OCI-LY7 (cell line): ENCODE measurements at places on chromosomes 3 and 15.

DNA sequence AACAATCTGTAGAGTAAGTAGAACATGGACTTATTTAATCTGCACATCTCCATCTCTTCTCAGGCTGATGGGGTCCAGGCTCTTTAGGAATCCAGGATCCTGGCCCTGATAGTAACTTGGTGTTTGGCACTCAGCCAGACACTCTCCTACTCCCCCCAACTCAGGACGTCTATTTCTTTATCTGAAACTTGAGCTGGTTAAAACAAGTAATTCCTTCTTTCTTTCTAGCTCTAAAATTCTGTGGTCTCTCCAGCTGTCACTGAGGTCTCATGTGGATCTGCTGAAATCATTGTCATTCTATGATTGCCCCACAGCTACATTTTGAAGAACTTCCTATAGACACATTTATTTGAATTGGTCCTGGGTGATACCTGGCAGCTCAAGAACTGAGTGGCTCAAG, 59.0 kb downstream of the TP63 start:
- DNase-seq: no peak

DNA sequence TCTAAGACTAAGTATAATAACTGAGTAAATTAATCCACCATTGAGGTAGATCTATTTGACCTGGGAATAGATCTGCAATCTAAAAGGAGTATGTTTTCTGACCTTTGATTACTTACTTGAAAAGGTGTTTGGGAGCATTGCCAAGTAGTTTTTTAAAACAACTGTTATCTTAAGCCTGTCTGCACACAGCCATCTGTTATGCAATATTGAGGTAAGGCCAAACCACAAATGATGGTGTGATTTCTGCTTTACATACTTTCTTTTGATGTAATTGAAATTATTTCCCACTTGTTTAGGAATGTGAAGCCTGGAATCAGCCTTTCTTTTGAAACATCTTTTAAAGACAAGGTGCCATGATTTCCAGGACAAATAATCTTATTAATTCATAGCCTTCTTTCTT, 274.0 kb downstream of the BBX start:
- DNase-seq: no peak

DNA sequence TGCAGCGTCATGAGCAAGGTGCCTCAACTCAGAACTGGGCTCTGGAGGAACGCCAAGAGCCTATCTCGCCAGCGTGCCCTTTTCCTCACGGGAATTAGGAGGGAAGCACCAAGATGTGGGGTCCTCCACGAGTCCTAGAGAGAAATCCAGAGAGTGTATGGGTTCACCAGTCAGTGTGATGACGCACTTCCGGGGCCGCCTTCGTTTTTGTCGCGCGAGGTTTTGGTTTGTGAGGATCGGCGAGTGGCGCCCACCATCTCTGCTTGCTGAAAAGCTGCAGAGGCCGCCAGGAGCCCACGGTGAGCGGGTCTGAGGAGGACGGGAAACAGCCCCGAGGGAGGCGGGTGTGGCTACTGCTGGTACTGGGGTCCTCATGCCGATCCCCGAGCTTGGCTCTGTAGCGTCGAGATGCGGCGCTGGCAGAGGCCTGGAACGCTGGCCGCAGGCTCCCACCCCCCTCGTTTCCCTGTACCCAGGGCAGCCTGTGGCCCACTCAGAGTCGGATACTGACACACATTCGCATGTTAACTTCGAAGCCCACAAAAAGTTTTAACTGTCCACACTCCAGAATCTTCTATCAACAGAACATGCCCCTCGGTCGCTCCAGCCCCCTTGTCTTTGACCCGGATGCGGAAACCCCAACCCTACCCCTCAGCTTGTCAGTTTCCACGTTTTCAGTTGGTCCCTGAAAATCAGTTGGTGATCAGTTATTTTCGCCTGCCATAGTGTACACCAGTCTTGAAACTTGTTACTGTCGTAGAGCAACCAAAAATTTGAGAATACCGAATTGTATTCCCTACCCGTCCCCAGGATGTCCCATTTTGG, 30.4 kb downstream of the ZNF662 start:
- DNase-seq: no peak

GRCh38 chr3:67957268-67957667, 302.9 kb upstream of the SUCLG2 start:
- DNase-seq: no peak

DNA sequence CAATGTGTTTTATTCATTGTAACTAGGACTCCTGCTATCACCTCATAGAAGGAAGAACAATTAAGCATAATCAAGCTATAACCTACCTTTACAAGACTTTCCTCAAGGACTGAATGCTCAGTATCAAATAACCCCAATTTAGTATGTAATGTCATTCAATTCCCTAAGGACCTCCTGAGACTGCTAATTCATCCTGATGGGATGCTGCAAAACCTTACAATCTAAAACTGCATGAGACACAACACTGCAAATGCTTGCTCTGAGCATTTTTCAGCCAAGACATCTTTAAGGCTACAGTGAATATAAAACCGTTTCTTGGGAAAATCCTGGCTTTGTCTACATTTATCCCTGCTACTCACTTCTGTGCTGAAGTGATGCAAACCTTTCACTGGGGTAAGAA, 69.9 kb downstream of the RYK start:
- no peak for DNase-seq

GRCh38 chr15:100771746-100772145, 107.9 kb upstream of the ALDH1A3 start:
- no peak for DNase-seq
